CD4-positive, alpha-beta T cell treated with Interferon alpha-2 for 1 hour (primary cell): ENCODE measurements at places on chromosomes 2 and 18.
A peak's percentile ranks its signal among the peaks of the same experiment; 100 is the strongest.

DNA sequence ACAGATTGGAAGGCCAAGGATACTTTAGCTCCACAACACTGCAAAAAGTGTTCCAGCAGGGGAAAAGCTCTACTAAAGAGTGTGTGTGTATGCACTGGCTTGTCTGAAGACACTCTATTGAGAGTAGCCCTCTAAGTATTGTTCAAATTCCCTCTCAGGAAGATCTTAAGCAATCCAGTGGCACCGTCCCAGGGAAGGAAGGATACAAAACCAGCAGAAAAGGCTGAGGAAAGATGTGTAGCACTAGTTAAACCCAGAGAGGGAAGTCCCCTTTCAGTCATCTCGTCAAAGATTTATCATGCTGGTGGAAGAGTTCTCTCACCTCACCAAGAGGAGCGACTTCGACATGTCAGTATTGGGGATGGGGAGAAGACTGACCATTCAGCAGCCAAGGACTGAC, 50.5 kb downstream of the DHRS9 start:
- DNase-seq: no peak

DNA sequence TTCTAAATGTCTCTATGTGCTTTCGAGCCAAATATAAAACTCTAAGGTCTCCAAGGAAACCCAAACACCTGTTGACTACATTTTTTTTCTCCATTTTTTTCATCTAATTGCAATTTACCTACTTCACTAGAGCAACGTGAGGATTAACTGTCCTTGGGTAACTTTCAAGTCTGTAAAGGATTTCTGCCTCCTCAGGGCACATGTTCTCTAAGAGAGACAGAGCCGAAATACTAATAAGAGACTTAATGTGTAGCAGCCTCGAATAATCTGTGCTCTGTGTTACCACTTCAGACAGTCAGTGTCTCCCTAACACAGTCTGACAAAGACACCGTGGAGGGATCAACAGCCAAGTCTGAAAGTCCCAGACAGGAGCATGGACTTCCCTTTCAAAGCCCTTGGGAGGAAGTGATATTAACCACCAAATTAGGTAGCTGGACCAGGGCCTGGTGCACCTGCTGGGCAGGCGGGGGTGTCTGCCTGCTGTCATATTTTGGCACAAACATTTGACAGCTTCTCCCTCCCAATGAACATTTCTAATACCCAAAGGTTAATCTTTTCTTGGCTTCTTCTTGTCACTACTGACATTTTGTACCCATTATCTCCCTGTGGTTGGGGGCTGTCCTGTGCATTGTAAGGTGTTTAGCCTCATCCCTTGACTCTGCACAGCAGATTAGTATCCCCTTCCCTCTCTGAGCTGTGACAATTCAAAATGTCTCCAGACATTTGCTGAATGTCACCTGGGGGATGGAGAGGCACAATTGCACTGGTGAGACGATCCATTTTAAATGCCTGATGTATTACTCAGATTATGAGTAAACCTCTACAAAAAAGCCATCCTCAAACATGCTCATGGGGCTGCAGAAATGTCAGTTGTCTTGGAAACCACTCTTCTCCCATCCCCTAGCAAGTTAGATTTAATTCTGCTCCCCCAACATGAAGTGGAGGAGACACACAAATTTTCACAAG, 45.7 kb upstream of the LYPD1 start:
- no peak for DNase-seq

DNA sequence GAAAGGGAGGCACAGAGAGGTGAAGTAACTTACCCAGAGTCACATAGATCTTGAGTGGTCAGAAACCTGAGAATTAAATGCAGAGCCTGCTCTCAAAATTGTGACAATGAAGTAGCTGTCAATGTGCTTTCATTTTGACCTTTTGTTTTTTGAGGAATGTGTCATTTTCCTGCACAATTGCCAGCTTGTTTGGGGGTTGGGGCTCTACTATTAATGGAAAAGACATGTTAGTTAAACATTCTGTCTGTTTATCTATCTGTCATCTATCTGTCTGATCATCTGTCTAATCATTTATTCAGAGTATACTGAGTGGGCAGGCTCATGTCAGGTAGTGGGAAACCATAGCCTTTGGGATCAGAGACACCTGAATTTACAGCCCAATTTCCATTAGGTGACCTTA, 428.4 kb downstream of the TSN start:
- DNase-seq: no peak

- no peak for DNase-seq
Observed at GRCh38 chr2:16331772-16332171, 333.9 kb downstream of the CYRIA start.

GRCh38 chr2:11129598-11130449, 25.4 kb upstream of the SLC66A3 start:
- DNase-seq: peak; percentile 84

GRCh38 chr18:54396760-54397159, 39.1 kb downstream of the C18orf54 start:
- DNase-seq: no peak

DNA sequence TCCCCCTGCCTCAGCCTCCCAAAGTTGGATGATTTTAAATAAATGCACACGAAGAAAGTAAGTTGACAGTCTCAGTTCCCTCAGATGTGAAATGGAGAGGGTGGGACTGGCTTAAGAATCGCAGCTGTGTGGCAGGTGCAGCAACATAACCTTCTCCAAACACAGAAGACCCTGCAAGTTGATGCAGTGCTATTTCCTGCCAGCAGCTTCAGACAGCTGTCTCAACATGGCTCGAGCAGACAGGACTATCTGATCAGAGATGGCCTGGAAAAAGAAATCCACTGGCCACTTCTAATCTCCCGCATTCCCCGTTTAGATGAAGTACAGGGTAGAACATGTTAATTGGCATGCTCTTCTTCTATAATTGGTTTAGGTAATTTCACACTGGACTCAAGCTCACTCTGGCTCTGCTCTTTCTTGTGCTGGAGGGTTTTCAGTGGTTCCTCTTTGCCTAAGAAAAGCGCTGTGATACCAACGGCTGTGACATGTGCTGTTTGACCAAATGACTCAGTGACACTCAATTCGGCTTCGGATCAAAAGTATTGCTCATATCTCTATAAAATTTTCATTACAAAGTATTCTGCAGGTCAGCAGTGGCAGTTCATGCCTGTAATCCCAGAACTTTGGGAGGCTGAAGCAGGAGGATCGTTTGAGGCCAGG, 40.2 kb downstream of the MYOM1 start:
- no peak for DNase-seq

GRCh38 chr2:168730344-168730743, 72.1 kb upstream of the NOSTRIN start:
- no peak for DNase-seq

- DNase-seq: no peak
Observed at GRCh38 chr2:162929571-162929970, 91.0 kb upstream of the KCNH7 start.

DNA sequence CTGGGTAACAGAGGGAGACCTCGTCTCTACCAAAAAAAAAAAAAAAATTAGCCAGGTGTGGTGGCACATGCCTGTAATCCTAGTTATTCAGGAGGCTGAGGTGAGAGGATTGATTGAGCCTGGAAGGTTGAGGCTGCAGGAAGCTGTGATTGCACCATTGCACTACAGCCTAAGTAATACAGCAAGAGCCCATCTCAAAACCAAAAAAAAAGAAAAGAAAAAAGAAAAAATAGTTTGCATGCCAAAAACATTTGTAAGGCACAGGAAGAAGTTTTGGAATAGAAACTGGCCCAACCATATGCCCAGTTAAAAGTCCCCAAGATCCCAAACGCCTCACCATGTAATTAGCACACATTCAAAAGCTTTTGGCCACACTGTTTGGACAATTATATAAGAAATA, 13.4 kb upstream of the ACOXL start:
- DNase-seq: no peak

DNA sequence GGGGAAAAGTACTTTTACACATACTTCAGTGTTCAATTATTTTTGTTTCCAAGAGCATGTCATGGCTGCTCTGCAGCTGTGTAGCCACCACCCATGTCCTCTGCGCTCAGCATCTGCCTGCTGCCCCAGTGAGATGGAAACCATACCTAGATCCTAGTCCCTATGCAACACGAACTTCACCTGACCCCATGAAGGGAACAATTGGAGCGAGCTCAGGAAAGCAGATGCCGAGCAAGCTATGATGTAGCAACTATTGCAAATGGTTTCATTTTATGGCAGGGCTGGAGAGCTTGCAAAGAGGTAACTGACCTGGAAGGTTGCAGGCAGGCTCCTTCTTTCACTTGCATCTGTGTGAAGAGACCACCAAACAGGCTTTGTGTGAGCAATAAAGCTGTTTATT, 1.3 kb upstream of the CCDC141 start:
- no peak for DNase-seq

- DNase-seq: no peak
Observed at GRCh38 chr18:46260016-46260878, 156.1 kb downstream of the HAUS1 start.

DNA sequence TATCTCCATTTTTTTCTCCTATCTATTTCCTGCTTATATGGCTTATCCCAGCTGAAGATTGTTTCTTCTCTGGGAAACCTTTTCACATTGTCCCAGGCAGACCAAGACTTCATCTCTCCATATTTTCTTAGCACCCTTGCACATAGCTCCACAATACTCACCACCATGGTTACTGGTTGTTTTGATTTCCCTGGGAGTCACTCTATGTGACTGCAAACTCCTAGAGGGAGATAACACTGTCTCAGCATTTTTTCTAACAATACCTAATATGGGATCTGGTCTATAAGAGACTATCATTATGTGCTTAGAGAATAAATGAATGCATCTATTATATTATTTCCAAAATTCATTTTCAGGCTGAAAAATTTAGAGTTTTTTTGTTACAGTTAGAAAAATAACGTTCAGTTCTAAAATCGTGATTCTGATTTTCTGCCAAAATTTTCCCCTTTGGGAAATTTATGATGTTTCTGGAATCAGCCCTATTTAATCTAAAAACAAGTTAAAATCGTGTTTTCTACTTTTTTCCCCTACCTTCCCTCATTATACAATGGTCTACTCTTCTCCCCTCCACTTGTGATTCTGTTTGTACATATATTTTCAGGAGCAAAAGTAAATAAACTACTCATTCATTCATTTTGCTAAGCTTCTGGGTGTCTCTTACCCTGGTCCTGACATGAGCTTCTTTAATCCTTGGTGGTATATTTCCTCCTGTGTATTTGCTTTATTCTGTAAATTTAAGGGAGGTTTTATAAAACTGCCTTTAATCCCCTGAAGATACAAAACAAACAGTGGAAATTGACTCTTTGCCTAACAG, 95.4 kb downstream of the HNMT start:
- DNase-seq: no peak

DNA sequence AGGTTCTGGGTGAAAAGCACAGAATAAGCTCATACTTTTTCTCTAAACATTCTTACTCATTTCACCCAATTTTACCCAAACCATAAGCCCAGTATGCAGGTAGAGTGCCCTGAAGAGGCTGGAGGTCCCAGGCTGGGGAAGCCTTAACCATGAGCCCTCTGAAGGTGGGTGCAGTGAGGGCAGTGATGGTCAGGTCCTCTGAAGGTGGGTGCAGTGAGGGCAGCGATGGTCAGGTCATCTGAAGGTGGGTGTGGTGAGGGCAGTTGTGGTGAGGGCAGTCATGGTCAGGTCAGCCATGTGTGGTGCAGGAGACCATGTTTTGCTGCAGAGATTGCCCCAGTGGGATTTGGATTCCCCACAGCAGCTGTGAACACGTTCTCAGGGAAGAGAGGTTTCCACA, 148.8 kb downstream of the SNTG2 start:
- DNase-seq: no peak
